ENCODE measurements at places on chromosomes 4 and X. TPM values are rescaled to one million over a fixed set of nuclear protein-coding genes. Genes with fewer than 3 reads are reported as not detected.

The EDA2R gene
- total RNA-seq, result 2.5 TPM

The RPS6KA6 gene
- total RNA-seq, result 3.9 TPM

The RBM47 gene
- total RNA-seq, result 29.4 TPM

The MUC7 gene
- total RNA-seq, result not detected

The GAGE12F gene
- not detected for total RNA-seq

The TLR3 gene
- total RNA-seq, result 4.1 TPM

The PROM1 gene
- not detected for total RNA-seq

The RCHY1 gene
- total RNA-seq, result 16.5 TPM

The GAGE12D gene
- not detected for total RNA-seq

The CLIC2 gene
- 26.2 TPM for total RNA-seq

The ZNF141 gene
- 22.9 TPM for total RNA-seq

The CRMP1 gene
- total RNA-seq, result not detected
